ENCODE measurements at places on chromosomes 12 and 14. TPM values are rescaled to one million over a fixed set of nuclear protein-coding genes. Genes with fewer than 3 reads are reported as not detected.

Gene BDKRB2
- 1.1 TPM for total RNA-seq

Gene KANSL2
- 40.9 TPM for total RNA-seq

Gene TMEM179
- total RNA-seq, result 0.24 TPM

Gene LRRC10
- total RNA-seq, result not detected

Gene NOXRED1
- 0.06 TPM for total RNA-seq

Gene TAS2R42
- not detected for total RNA-seq
